ENCODE measurements at places on chromosomes 3 and 15.

DNA sequence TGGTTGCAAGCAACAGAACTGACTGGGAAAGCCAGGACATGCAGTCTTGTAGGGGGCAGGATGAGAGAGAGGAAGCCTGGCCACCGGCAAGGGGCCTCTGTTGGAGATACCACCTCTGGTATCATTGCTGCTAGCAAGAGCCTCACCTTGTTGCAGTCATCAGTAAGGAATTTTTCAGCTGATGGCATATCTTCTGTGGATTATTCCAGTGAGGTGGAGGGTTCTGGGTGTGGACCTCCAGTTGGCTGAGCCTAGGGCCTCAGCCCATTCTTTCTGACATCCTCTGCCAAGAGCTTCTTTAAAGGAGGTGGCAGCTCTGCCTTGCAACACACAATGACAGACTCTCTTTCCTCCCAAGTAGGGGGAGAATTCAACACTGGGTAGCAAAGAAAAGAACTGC lies 128.9 kb downstream of the AQP9 start:
- DNase-seq = no peak

DNA sequence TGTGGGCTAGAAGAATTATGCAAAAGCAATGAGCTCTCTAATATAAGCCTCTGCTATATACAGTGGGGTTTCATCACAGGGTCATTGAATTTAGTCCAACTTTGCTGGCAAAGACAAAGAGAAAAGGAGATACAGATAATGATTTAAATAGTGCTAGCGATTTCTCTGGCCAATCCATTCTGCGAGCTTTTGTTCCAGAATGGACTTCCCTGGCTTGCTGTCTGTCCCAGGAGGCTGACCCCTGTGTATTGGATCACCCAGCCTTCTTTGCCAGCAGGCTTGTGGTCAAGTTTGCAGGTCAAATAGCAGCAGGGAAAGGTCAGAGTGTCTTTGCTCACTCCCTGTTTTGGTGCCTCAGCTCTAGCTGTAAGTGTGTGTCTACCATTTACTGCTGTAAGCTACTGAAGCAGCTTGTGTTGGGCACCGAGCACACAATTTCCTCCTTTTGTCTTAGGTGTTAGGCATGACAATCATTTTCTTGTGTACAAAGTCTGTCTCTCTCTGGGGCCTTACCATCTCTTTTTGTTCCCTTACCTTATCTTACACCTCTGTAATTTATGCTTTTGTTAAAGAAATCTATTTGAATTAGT lies 55.7 kb downstream of the UNC13C start:
- DNase-seq = no peak

DNA sequence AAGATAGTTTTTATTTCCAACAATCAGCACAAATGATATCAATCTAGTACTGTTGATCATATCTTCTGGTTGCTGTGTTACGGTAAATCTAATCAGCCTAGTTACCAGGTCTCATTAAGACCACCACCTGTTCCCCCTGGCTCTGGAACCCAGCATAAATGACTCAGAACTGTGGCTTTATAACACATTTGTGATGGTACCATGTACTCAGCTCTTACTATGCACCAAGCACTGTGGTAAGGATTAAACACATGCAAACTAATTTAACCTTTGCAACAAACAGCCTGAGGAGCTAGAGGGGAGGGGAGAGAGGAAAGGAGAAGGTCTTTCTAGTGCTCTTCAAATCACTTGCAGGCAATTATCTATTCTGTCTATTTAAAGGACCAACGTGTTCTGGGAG lies 173.9 kb upstream of the LMCD1 start:
- DNase-seq = no peak

- no peak for DNase-seq
Observed at GRCh38 chr3:165538166-165538565, 299.1 kb downstream of the BCHE start.

Measured in colonic mucosa (tissue), 4 donors.